ENCODE measurements at places on chromosomes 1 and 21.

DNA sequence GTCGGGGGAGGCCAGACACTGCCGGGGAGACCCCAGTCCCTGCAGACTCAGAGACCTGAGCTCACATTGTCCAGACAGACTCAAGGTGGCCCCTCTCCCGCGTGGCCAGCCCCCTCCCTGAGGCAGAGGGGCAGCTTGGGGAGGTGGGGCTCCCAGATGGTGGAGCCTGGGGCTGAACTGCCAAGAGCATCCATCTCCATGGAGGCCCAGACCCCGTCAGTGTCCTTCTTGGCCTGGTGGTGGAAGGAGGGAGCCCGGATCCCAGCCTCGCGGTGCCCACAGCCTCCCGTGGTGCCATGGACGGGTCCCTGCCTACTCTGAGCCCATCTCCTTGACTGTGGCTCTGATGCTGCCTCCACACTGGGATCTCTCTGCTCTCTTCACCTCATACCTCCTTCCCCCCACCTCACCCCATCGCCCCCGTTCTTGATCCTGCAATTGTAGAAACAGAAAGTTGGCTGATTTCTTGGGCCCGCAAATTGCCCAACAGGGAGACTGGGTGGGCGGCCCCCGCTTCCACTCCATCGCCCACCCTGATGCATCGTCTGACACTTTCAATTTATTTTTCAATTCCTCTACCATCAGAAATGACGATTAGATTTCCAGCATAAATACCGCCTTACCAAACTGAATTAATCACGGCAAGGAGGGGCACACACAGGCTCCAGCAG is 348.9 kb downstream of the MATN1 start:
- no peak for DNase-seq

DNA sequence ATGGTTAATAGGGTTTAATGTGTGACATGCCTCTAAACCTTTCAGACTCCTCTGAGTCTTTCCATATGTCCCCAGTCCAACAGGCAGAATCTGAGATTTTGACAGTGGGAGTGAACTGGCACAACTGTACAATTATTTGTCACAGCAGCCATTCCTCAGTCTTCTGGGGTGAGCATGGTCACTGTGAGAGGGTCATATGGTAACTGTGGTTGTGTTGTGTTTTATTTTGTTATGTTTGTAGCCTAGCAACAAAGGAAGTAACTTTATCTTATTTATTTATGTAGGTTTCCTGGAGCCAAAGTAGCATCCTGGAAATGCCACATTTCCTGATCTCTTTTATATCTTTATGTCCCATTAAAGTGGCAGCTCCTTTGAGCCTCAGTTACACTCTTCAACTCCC is 1067.9 kb downstream of the TTLL7 start:
- DNase-seq = no peak

GRCh38 chr1:225990705-225991464 is 8.3 kb downstream of the SDE2 start:
- DNase-seq = no peak

GRCh38 chr1:237705462-237705861 is 185.3 kb downstream of the ZP4 start:
- no peak for DNase-seq

GRCh38 chr1:209241487-209241886 is 342.0 kb upstream of the CAMK1G start:
- no peak for DNase-seq

GRCh38 chr21:45384656-45385548 is 20.1 kb upstream of the COL18A1 start:
- DNase-seq = no peak

All from T-helper 17 cell (primary cell).